ENCODE measurements at places on chromosomes 3 and 15. TPM values are rescaled to one million over a fixed set of nuclear protein-coding genes. Genes with fewer than 3 reads are reported as not detected.

DNA sequence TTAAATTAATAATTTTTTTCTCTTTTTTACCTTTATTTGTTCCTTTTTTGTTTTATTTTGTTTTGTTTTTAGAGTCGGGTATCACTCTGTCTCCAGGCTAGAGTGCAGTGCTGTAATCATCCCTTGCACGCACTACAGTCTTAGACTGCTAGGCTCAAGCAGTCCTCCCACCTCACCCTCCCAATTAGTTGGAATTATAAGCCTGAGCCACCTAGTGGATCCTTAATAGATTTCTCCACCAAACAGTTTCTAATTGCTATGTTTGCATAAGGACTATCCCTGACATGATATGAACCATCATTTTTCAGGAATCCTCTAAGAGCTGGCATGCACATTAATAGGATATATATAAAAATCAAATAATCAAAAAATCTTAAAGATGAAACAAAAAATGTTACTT lies 993.2 kb downstream of the OTOL1 start:
- H3K4me3 ChIP-seq, result no peak overlapping the region
- no peak overlapping the region for H3K27ac ChIP-seq
- H3K27me3 ChIP-seq, result no peaks in the 10 kb centered on the region
- no peaks in the 10 kb centered on the region for H3K36me3 ChIP-seq
- H3K4me1 ChIP-seq, result no peaks in the 10 kb centered on the region

DNA sequence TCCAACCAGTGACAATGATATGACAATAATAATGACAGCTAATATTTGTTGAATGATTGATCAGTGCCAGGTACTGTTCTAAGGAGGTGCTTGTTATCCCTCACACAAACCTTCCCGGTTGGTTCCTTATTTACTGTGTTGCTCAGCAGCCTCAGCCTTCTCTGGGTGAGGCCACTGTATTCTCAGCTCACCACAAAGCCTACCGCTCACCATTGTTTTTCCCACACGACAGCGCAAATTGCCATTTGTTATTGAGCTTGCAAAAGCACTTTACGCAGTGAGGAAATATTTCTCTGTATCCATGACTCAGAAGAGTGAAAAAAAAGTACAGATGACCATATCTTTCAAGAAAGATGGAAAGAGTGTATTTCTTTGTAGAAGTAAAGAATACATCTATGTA lies 49.5 kb upstream of the PDZRN3 start:
- no peaks in the 10 kb centered on the region for H3K27me3 ChIP-seq
- no peak for DNase-seq
- H3K4me1 ChIP-seq, result no peaks in the 10 kb centered on the region

Gene TBC1D23
- 20.6 TPM for polyA plus RNA-seq

DNA sequence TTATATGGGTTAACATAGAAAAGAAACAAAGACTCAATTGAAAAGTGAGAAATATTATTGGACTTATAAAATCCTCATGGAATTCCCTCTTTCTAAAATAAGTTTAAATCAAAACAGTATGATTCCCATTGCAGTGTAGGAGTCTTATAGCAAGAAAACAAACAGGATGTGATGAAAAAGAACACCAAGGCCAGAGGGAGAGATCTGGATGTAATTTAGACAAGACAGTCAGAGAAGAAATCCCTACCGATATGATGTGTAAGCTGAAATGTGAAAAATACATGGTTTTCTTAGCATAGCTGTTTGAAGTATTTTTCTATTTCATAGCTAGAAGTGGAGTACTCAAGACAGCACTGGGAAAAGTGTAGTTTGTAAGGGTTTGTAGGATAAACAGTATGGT lies 521.5 kb downstream of the RSL24D1 start:
- no peak overlapping the region for H3K4me3 ChIP-seq
- no peak overlapping the region for H3K27ac ChIP-seq
- no peaks in the 10 kb centered on the region for H3K27me3 ChIP-seq

Gene HACD2
- 34.8 TPM for polyA plus RNA-seq

DNA sequence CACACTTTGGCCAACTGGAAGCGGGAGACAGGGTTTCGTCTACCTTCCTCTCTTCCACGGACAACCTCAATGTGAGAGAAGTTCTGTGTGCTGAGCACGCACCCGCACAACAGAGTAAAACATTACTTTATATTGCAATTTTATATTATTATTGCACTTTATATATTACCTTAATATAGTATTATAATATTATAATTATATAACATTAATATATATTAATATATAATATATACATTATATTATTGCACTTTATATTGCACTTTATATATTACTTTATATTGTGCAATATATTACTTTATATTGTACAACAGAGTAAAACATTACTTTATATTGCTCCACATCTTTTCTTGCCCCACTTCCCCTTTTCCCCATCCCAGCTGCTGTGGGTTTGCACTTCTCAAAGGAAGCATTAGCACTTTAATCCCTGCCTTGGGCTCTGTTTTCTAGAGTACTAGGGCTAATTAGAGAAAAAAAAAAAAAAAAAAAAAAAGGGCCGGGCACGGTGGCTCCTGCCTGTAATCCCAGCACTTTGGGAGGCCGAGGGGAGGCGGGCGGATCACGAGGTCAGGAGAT lies 76.4 kb upstream of the SLC4A7 start:
- H3K27me3 ChIP-seq, result no peaks in the 10 kb centered on the region
- no peak for DNase-seq
- no peaks in the 10 kb centered on the region for H3K36me3 ChIP-seq
- no peak overlapping the region for H3K27ac ChIP-seq

Gene AGBL1
- 0.70 TPM for polyA plus RNA-seq

DNA sequence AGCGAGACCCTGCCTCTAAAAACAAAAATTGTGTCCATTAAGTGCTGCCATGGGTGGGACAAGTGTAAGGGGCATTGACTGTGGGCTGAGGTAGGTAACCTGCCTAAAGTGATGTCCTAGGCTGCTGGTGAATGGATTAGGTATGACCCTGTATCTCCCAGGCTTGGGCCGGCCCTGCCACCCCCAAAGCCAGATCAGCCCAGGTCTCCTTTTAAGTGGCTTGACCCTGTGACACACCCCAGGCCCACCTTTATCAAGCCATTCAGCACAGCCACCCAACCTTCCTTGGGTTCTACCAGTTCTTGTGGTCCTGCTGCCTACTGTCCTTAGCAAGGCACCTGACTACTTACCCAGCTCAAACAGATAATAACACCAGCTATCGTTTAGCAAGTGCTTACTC lies 18.7 kb downstream of the CIB2 start:
- no peaks in the 10 kb centered on the region for H3K36me3 ChIP-seq
- no peaks in the 10 kb centered on the region for H3K27me3 ChIP-seq
- no peaks in the 10 kb centered on the region for H3K4me1 ChIP-seq
- no peak for DNase-seq
- H3K27ac ChIP-seq, result no peak overlapping the region

- no peaks in the 10 kb centered on the region for H3K36me3 ChIP-seq
- no peak overlapping the region for H3K27ac ChIP-seq
- H3K4me3 ChIP-seq, result no peak overlapping the region
- DNase-seq, result no peak
- peaks cover 7% of the 10 kb centered on the region for H3K4me1 ChIP-seq
Observed at GRCh38 chr3:188581792-188582191, 427.8 kb downstream of the LPP start.

Gene ZNF620
- 1.6 TPM for polyA plus RNA-seq

Gene ISLR2
- 26.1 TPM for polyA plus RNA-seq

DNA sequence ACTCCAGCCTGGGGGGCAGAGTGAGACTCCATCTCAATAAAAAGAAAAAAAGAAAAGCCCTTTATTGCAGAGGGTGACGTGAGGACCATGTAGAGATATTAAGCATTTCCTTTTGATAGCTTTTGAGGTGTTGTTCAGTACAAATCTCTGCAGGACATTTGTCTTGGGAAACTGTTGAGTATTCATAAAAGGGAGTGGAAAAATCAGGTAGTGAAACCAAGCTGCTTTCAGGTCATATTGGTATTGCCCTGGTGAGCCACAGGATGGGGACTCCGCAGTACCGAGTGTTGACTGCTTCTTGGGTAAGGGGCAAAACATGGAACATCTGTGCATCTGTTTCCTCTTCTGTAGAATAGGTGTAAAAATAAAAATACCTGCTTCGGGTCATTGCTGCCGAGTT lies 9.9 kb downstream of the ITPR1 start:
- H3K27ac ChIP-seq, result peak overlapping the region; percentile 23
- H3K4me1 ChIP-seq, result peaks cover 46% of the 10 kb centered on the region
- no peaks in the 10 kb centered on the region for H3K36me3 ChIP-seq
- no peak overlapping the region for H3K4me3 ChIP-seq
- no peak for DNase-seq
- H3K27me3 ChIP-seq, result no peaks in the 10 kb centered on the region

GRCh38 chr3:60384341-60384740 lies 866.9 kb downstream of the FHIT start:
- H3K4me3 ChIP-seq, result no peak overlapping the region
- DNase-seq, result no peak
- H3K36me3 ChIP-seq, result no peaks in the 10 kb centered on the region
- H3K27me3 ChIP-seq, result no peaks in the 10 kb centered on the region
- no peak overlapping the region for H3K27ac ChIP-seq
- no peaks in the 10 kb centered on the region for H3K4me1 ChIP-seq

- no peak for DNase-seq
- H3K4me3 ChIP-seq, result no peak overlapping the region
- no peaks in the 10 kb centered on the region for H3K36me3 ChIP-seq
- H3K27me3 ChIP-seq, result no peaks in the 10 kb centered on the region
- H3K27ac ChIP-seq, result no peak overlapping the region
- H3K4me1 ChIP-seq, result no peaks in the 10 kb centered on the region
Observed at GRCh38 chr15:64453689-64454037, 6.7 kb upstream of the ZNF609 start.

GRCh38 chr15:88132499-88132898 lies 124.0 kb downstream of the NTRK3 start:
- H3K4me3 ChIP-seq, result no peak overlapping the region
- H3K36me3 ChIP-seq, result no peaks in the 10 kb centered on the region
- H3K4me1 ChIP-seq, result no peaks in the 10 kb centered on the region
- no peak overlapping the region for H3K27ac ChIP-seq

DNA sequence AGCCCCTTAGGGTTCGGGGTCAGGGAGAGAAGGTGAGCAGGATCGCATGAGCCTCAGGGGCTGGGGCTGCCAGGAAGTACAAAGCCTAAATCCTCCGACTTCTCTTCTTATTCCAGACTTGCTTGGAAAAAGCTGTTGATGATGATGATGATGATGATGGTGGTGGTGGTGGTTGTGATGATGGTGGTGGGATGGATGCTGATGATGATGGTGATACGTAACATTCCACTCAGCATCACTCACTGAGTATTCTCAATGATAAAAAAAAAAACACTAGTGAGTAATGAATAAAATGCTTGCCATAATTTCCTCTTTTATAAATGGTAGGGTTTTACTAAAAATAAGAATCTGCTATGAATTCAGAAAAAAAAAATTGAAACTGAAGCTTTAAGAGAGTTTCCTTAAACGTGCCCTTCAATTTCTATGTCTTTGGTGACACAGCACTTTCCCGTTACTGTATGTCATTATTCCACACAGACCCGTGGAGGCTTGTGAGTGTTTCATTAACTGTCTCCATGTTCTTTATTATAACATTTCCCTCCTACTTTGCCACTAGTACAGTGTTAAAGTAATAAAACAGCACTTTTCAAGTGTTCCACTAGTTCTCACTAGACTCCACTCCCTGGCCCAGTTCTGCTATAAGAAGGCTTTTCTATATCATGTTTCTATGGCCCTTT lies 5.4 kb upstream of the ACAN start:
- DNase-seq, result no peak
- no peak overlapping the region for H3K4me3 ChIP-seq
- no peaks in the 10 kb centered on the region for H3K36me3 ChIP-seq

GRCh38 chr3:147046916-147047315 lies 359.4 kb downstream of the ZIC4 start:
- H3K27ac ChIP-seq, result no peak overlapping the region
- no peak overlapping the region for H3K4me3 ChIP-seq
- H3K36me3 ChIP-seq, result no peaks in the 10 kb centered on the region
- no peaks in the 10 kb centered on the region for H3K4me1 ChIP-seq

Gene BFSP2
- polyA plus RNA-seq, result not detected

Gene TRPM1
- polyA plus RNA-seq, result 4.4 TPM

Gene EDEM1
- polyA plus RNA-seq, result 28.6 TPM

Gene COL8A1
- polyA plus RNA-seq, result 11.5 TPM

DNA sequence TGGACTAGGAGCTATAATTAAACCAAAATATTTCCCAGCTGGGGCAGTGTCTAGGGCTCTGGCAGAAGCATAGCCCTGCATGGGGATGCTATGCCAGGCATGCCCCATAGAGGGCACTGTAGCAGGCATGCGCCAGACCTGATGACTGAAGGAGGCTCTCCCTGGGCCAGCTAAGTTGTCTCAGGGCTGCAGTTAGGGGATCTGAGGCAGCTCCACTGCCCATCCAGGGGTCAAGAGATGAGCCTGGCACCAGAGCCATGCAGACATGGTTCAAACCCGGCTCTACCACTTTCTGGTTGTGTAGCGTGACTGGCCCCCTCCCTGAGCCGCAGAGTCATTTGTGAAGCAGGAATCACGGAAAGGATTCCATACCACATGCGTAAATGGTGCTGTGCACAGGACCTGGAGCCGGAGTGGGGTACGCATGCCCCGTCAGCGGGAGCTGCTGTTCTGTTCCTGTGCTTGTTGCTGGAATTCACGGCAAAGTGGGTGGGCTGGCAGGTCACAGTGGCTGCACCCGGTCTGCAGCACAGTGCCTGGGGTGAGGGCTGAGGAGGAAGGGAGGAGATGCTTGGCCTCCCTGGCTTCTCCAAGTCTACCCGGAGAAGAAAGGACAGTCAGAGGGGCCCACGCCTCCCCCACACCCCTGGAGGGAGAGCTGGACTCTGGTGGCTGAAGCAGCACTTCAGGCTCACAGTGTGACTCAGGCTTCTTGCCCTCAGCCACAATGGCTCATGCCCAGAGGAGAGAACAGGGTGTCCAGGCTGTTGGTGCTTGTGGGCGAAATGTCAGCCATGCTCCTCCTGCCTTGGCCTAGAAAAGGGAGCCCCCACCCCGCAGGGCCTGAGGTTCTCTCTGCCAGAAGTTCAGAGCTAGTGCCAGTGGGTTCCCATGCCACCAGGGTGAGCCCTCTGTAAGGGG lies 43.1 kb downstream of the DNASE1L3 start:
- no peak overlapping the region for H3K4me3 ChIP-seq
- no peaks in the 10 kb centered on the region for H3K36me3 ChIP-seq
- peaks cover 46% of the 10 kb centered on the region for H3K4me1 ChIP-seq
- peak; percentile 81 for DNase-seq
- H3K27me3 ChIP-seq, result no peaks in the 10 kb centered on the region

Gene WDR82
- 80.9 TPM for polyA plus RNA-seq

DNA sequence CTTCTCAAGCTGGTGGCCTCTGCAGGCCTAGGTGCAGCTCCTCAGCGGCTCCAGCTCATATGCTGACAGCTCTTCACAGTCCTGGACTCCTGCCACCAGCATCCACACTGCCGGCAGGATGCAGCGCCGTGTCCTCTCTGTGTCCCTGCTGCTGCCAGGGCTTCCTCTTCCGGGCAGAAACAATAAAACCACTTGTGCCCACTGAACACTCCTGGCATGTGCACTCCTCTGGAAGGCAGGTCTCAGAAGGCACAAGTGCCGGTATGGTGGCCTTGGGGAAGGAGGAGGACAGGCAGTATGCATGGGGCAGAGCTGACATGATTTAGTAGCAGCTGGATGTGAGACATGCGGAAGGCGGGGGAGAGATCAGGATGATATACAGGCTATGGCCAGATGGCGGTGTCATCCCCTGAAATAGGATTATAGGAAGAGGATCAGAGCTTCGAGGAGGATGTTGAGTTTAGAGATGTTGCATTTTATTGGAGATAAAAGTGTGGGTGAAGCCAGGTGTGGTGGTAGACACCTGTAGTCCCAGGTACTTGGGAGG lies 7.5 kb upstream of the MAN2A2 start:
- no peaks in the 10 kb centered on the region for H3K36me3 ChIP-seq
- H3K4me1 ChIP-seq, result no peaks in the 10 kb centered on the region
- DNase-seq, result peak; percentile 65
- H3K4me3 ChIP-seq, result no peak overlapping the region

All from testis (tissue), 5 donors.